ENCODE measurements at places on chromosomes 16 and 17. TPM values are rescaled to one million over a fixed set of nuclear protein-coding genes. Genes with fewer than 3 reads are reported as not detected.
A peak's percentile ranks its signal among the peaks of the same experiment; 100 is the strongest.

Gene CA5A
- total RNA-seq, result not detected

Gene TBC1D3B
- 3.4 TPM for total RNA-seq

Gene KIFC3
- 63.5 TPM for total RNA-seq

DNA sequence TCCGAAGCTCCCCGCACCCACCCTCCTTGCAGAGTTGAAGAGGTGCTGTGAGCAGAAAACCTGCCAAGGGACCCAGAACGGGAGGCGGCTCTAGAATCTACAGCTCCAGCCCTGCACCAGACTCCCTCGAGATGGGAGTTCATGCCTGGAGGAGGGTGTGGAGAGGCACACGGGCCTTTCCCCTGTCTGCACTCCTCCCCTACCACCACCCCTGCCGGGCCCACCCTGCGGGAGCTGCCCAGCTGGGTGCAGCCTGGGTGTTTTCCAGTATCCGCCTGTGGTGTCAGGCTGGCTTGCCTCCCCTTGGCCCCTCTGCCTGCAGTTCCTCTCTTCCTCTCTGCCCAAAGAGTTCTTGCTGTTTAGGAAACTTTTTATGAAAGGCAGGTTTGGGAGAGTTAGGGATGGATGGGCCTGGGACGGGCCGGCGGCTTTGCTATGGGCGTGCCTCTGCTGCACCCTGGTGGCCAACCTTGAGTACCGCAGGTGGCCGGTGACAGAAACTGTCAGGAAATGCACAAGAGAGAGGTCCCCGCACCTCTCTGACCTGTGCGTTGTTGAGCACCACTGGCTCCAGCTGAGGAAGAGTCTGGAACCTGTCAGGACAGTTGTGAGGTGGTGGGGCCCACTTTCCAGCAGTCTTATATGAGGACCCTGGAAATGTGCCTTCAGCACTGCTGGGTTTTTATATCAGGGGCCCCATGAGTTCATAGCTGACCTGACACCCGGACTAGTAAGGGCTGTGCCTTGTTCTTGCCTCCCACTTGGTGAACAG lies 354.1 kb downstream of the SEC14L1 start:
- no peaks in the 10 kb centered on the region for H3K27me3 ChIP-seq
- H3K27ac ChIP-seq, result peak overlapping the region; percentile 21
- no peak overlapping the region for H3K4me3 ChIP-seq
- H3K4me1 ChIP-seq, result peaks cover 25% of the 10 kb centered on the region

DNA sequence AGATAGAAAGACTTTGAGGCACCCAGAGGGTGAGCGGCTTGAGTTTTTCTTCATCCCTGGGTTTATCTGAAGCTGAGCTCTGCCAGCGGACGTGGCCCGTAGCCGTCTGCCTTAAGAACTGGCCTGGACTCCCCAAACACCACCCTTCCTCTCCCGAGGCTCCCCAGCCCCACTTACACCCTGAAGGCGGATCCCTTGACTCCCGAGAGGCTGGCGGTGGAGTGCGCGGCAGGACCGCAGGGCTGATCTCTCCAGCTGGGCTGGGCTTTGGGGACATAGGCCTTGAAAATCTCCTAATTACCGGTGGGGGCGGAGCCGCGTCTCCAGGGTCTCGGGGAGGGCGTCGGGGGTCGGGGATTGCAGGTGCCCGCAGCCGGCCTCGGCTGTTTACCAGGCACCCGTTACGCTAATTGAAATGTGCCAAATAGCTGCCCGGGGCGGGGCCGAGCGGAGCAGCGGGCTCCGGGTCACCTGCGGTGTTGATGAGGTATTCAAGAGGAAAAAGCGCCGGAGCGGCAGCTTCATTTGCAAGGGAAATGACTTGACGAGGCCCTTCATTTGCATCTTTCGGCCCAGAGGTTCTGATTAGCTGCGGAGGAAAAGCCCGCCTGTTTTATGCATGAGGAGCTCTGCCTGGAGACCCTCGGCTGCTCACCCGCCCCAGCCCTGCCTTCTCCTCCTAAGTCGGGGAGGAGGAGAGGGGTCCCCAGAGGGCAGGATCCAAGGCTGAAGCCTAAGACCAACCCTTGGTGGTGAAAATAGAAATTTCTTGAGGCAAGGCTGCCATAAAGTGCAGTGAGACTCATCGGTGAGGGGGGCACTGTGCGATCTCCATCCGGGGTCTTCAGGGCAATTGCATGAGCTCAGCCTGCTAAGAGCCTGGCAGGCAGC lies 100.7 kb downstream of the MGAT5B start:
- no peak overlapping the region for H3K27ac ChIP-seq
- peaks cover 14% of the 10 kb centered on the region for H3K4me1 ChIP-seq
- peak overlapping the region; percentile 56 for H3K4me3 ChIP-seq

DNA sequence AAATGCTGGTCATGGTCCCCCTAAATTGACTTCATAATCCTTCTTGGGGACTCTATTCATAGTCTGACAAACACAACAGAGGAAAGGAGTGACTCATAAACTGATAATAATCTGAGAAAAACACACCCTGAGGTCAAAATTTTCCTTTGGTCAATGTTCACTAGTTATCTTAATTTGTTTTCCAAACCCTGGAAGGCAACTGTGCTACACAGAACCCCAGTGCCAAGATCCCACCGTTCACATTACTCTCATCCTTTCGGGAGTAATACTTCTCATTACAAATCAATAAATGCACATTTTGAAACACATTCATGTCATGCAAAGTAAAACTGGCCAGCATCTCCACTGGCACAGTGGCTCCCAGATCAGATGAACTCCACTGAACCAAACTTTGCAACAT lies 23.2 kb downstream of the COIL start:
- DNase-seq, result no peak
- H3K27me3 ChIP-seq, result no peaks in the 10 kb centered on the region
- H3K27ac ChIP-seq, result peak overlapping the region; percentile 69
- H3K36me3 ChIP-seq, result peaks cover 82% of the 10 kb centered on the region
- H3K4me1 ChIP-seq, result peaks cover 9% of the 10 kb centered on the region

DNA sequence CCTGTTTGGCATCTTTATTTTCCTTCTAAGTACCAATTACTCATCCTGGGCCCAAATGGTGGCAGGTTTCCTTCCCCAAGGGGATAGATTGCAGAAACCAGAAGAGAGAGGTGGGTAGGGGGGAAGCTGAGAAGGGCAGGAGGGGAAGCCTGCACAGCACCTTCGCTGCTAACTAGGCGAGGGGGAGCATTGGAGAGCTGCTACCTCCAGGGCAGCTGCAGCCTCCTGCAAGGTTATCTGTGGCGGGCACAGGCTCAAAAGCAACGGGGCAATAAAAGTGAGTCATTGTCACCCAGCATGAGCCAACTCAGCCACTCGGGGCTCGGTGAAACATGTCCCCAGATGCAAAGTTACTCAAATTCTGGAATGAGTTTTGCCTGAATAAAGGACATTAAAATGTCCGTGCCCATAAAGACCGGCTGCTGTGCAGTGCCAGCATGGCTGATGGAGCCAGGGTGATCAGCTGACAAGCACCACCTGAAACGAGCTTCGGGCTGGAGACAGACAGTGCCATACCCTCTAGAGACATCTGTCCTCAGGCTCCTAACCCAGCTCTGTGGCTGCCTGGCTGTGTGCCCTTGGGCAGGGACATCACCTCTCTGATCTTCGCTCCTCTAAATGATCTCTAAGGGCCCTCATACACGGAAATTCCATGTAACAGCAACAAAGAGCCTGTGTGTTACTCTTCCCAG lies 68.1 kb upstream of the GRIN2A start:
- no peak overlapping the region for H3K4me3 ChIP-seq
- peaks cover 36% of the 10 kb centered on the region for H3K27me3 ChIP-seq
- no peaks in the 10 kb centered on the region for H3K4me1 ChIP-seq
- DNase-seq, result no peak
- H3K36me3 ChIP-seq, result no peaks in the 10 kb centered on the region

GRCh38 chr17:74296548-74296936 lies 22.5 kb downstream of the DNAI2 start:
- peak overlapping the region; percentile 91 for H3K27ac ChIP-seq
- no peak overlapping the region for H3K4me3 ChIP-seq
- peaks cover 15% of the 10 kb centered on the region for H3K4me1 ChIP-seq
- no peaks in the 10 kb centered on the region for H3K36me3 ChIP-seq
- peaks cover 7% of the 10 kb centered on the region for H3K27me3 ChIP-seq

- H3K27me3 ChIP-seq, result no peaks in the 10 kb centered on the region
- no peak for DNase-seq
- H3K4me3 ChIP-seq, result no peak overlapping the region
- peak overlapping the region; percentile 21 for H3K27ac ChIP-seq
- no peaks in the 10 kb centered on the region for H3K36me3 ChIP-seq
- peaks cover 62% of the 10 kb centered on the region for H3K4me1 ChIP-seq
These were observed 121.9 kb upstream of the TNRC6C start for GRCh38 chr17:77836557-77837041.

DNA sequence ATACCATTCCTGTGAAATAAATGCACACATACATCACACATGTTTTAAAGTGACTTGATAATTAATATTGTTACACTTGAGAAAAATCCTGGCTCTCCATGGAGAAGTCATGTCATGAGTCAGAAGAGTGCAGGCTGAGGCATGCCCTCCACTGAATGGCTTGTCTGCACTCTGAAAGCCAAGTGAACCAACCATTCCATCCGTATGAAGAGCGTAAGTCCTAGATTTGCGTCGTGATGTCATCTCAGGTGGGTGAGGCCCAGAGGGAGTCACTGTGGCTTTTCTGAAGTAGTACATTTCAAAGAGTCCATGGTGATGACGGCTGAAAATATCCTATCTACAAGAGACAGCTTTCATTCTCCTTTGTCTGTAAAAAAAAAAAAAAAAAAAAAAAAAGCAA lies 83.5 kb upstream of the IRX5 start:
- H3K4me3 ChIP-seq, result no peak overlapping the region
- no peaks in the 10 kb centered on the region for H3K36me3 ChIP-seq
- H3K27ac ChIP-seq, result no peak overlapping the region
- H3K27me3 ChIP-seq, result no peaks in the 10 kb centered on the region
- no peak for DNase-seq

Measured in left ventricle myocardium inferior (tissue), 1 donor.